ENCODE measurements at places on chromosomes 12 and 14.

DNA sequence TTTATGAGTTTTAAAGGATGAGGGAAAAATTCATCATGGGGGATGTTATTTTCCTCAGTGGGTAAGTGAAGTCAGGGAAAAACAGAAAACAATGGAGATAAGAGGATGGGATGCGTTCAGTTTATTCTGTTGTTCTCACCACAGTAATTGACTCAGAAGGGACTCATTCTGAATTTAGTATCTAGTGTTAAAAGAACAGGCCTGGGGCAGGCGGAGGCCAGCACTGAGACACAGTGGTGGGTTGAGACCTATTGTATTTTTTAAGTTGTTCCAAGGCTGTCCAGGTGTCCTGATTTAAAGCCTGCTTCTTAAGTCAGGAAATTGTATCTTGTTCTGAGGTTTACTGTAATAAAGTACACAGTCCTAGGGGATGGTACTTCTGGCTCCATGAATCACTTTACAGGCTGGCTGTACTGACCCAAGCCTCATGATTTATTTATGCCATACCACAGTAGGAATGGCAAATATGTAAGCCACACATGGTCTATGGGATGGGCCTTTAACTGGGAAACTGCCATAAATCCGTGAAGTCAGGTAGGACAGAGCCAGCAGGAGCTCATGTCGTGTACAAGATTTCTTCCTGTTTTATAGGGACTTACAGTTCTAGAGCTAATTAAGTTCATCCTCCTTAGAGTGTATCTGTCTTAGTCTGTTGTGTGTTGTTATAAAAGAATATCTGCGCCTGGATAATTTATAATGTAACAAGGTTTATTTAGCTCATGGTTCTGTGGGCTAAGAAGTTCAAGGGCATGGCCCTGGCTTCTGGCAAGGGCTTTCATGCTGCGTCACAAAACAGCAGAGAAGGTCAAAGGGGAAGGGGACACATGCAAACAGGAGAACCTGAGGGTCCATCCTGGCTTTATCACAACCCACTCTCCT is 244.1 kb downstream of the FBXL14 start:
- DNase-seq: no peak

GRCh38 chr12:96419576-96420276 is 19.5 kb upstream of the CDK17 start:
- no peak for DNase-seq

DNA sequence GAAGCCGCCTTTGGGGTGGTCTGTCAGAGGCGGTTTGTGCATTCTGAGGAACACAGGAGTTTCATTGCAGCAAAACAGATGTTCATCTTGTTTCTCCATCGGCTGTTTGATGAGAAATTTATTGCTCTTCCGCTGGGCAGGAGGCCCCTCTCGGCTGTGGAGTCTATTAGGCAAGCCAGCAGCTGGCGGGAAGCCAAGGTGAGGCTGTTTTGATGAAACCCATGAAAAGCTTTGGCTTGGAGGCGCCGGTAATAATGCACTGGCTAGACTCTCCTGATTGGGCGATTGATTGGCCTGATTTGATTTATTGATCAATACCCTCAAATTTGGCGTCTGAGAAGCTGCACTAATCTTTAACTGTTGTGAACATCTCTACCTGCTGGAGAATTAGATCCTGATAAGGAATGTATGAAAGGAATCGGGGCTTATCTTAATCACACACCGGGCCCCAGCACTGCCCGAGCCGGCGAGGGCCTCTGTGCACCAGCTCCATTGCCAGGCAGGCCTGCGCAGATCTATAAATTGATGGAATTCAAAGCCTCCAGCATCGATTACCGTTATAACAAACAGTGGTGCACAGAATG is 187.7 kb downstream of the PHETA1 start:
- DNase-seq: no peak

DNA sequence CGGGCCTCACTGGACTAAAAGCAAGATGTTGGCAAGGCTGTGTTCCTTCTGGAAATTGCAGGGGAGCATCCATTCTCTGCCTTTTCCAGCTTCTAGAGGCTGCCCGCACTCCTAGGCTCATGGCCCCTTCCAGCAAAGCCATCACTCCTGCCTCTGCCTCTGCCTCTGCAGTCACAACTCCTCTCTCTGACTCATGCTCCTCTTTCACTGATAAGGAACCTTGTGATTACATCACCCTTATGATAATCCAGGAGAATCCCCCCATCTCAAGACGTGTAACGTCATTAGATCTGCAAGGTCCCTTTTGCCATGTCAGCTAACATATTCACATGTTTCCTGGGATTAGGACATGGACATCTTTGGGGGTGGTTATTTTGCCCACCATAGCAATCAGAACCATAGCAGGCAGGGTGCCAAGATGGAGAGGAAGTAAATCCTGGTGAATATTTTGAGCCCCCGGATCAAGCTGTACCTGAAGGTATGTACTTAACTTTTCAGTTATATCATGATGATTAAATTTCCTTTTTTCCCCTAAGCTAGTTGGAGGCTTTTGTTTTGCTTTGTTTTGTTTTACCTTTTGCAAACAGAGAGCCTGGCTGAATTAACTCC is 123.6 kb downstream of the SCARB1 start:
- DNase-seq: no peak

DNA sequence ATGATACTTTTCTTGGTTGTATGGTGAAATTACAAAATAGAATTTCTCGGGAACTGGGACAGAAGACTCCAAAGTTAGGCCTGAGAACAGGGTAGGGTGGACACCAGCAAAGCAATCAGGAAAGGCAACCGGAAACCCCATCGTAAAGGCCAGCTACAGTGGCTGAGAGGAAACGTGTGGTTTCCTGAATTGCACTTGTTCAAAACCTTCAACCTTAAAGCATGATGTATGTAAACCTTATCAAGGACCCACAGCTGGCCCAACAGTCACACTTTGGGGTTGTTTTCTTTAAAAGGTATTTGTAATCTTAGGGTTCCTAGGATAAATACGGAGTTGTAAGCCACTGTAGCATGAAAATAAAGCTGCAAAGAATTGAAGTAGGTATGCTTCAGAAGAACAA is 2.2 kb upstream of the PTGDR start:
- DNase-seq: no peak

GRCh38 chr14:68525516-68525915 is 267.4 kb downstream of the ZFP36L1 start:
- DNase-seq: no peak

DNA sequence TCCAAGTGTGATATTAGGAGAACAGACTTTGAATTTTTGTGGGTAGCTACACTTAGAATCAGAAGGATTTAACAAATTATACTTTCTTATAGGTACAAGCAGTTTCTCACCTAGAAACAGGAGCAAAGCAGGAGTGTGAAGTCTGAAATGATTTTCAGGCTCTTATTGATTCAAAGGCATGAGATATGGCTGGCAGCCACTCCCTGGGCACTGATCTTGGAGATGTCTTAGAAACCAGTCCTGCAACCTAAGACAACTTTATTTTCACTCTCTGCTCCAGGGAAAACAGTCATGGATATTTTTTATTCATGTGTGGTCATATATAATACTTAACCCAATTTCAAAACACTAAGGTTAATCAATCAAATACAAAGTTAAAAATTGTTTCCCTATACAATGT is 254.9 kb upstream of the TMEM132C start:
- DNase-seq: no peak

GRCh38 chr14:95319312-95320077 is at the start of gene CLMN:
Gene CLMN (minus strand): TSS chr14:95319908. CDS start chr14:95319792, 116 bp downstream.
- peak; percentile 9 for DNase-seq

GRCh38 chr12:32139064-32139421 is 32.4 kb downstream of the BICD1 start:
- DNase-seq: no peak

- no peak for DNase-seq
These were observed 604 bp downstream of the EEA1 start for GRCh38 chr12:92928421-92928961.

DNA sequence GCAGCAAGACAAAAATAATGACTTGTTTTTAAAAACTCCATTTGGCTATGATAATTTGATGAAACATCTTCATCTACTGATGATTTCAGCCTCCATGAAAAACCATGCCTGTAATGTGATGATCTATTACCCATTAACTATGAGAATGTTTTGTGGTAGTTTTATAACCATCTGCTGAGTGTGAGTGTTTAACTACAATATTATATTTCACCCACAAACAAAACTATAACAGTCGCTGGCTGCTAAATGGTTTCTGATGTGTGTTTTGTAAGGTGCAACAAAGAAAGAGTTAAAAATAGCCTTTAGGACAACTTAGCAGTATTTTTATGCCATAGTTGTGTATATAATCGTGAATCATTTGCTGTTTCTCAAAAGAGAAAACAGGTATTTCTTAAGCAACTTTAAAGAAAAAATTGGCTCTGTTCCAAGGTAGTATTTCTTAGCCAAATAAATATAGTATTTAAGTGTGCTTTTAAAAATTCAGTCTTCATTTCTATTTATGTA is 4.9 kb downstream of the PTHLH start:
- DNase-seq: no peak

- no peak for DNase-seq
These were observed 5.5 kb downstream of the TMEM63C start for GRCh38 chr14:77186911-77187648.

DNA sequence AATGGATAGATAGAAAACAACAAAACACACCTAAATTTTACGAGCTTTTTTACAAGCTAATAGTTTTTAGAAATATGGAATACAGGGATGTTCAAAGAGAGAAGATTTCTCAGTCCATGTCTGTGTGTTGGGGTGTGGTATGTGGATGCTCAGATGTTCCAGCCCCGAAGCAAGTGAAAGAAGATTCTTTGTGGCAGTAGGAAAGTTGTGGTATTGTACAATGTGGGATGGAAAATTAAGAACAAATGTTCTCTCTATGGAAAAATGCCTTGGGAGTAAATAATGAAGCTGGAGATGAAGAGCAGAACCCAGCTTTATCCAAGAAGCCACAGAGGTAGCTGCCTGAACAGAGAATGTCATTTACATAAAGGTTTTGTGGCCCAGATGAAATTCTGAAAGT is 150.3 kb upstream of the PRKD1 start:
- no peak for DNase-seq

All from activated effector memory CD4-positive, alpha-beta T cell treated with Interleukin-2 at 50 U/mL for 16 hours (primary cell).